ENCODE measurements at places on chromosomes 4 and X. TPM values are rescaled to one million over a fixed set of nuclear protein-coding genes. Genes with fewer than 3 reads are reported as not detected.

PCSK1N gene
- 3.2 TPM for total RNA-seq

SRPK3 gene
- total RNA-seq, result 0.24 TPM

PDGFRA gene
- 159 TPM for total RNA-seq

CFAP99 gene
- total RNA-seq, result not detected

PROM1 gene
- total RNA-seq, result not detected

CXorf49 gene
- total RNA-seq, result not detected

CSAG3 gene
- total RNA-seq, result not detected

TBX22 gene
- not detected for total RNA-seq

CENPVL2 gene
- total RNA-seq, result not detected

F8A2 gene
- not detected for total RNA-seq

FGF5 gene
- total RNA-seq, result 3.4 TPM

IGSF1 gene
- total RNA-seq, result 0.48 TPM

RENBP gene
- total RNA-seq, result 0.52 TPM

GRIA3 gene
- 0.39 TPM for total RNA-seq

TNIP2 gene
- 69.6 TPM for total RNA-seq

IL2 gene
- not detected for total RNA-seq

PSMD10 gene
- total RNA-seq, result 70.6 TPM

CITED1 gene
- not detected for total RNA-seq

ADGRG4 gene
- total RNA-seq, result not detected

SSX4 gene
- total RNA-seq, result not detected

PLAC8 gene
- total RNA-seq, result not detected

SHROOM3 gene
- total RNA-seq, result 4.2 TPM

TLL1 gene
- 0.08 TPM for total RNA-seq
